Panc1 (cell line): ENCODE measurements at places on chromosomes 16 and 17.

DNA sequence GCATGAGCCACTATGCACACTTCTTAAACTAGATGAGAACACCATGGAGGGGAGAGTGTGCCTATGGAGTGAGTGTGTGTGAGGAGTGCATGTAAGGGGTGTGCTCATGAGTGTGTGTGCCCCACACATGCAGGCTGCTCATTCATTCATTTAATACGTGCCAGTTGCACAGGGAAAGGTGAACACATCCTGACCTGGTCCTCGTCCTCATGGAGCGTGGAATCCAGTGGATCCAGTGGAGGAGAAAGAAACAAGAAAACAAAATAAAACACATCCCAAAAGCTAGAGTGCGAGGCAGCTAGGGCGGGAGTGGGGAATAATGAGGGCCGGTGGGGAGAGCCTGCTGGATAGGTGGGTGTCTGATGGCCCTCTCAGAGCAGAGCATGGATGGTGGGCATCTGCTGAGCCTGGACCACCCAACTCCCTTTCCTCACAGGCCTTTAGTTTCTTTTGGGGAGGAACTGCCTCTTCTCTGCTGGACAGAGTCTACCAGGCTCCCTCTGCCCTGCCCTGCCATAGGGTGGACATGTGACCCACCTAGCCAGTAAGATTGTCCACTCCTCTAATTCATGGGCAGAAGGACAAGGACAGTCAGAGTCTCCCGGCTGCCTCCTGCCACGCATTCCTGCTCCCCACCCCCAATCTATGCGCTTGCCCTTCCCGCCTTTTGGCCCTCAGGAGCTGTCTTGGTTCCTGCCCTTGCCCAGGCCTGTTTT, 204.3 kb downstream of the RAB11FIP4 start:
- H3K27me3 ChIP-seq, result no peaks in the 10 kb centered on the region
- H3K36me3 ChIP-seq, result no peaks in the 10 kb centered on the region
- H3K4me3 ChIP-seq, result no peak overlapping the region
- peak overlapping the region; percentile 83 for H3K27ac ChIP-seq
- DNase-seq, result no peak
- H3K4me1 ChIP-seq, result peaks cover 69% of the 10 kb centered on the region

- no peak overlapping the region for H3K4me3 ChIP-seq
- H3K36me3 ChIP-seq, result no peaks in the 10 kb centered on the region
- no peaks in the 10 kb centered on the region for H3K27me3 ChIP-seq
- peaks cover 47% of the 10 kb centered on the region for H3K4me1 ChIP-seq
- DNase-seq, result no peak
Observed at GRCh38 chr17:81385320-81386111, 9.7 kb upstream of the BAHCC1 start.

DNA sequence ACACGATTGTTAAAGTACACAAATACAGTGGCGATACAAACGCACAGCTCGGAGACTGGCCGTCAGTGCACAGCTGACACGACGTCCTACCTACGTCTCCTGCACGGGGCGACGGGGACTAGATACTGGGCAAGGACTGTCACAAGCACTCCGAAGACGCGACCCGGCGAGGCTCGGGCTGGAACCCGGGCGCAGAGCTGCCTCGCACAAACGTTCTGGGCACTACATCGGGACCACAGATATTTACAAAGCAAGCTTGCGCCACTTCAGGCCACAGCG, 13.8 kb downstream of the SLC16A3 start:
- H3K4me1 ChIP-seq, result peaks cover 89% of the 10 kb centered on the region
- H3K27ac ChIP-seq, result peak overlapping the region; percentile 95
- no peak for DNase-seq
- no peaks in the 10 kb centered on the region; the same call in 1 of the 2 replicates for H3K36me3 ChIP-seq
- H3K27me3 ChIP-seq, result no peaks in the 10 kb centered on the region
- no peak overlapping the region for H3K4me3 ChIP-seq

DNA sequence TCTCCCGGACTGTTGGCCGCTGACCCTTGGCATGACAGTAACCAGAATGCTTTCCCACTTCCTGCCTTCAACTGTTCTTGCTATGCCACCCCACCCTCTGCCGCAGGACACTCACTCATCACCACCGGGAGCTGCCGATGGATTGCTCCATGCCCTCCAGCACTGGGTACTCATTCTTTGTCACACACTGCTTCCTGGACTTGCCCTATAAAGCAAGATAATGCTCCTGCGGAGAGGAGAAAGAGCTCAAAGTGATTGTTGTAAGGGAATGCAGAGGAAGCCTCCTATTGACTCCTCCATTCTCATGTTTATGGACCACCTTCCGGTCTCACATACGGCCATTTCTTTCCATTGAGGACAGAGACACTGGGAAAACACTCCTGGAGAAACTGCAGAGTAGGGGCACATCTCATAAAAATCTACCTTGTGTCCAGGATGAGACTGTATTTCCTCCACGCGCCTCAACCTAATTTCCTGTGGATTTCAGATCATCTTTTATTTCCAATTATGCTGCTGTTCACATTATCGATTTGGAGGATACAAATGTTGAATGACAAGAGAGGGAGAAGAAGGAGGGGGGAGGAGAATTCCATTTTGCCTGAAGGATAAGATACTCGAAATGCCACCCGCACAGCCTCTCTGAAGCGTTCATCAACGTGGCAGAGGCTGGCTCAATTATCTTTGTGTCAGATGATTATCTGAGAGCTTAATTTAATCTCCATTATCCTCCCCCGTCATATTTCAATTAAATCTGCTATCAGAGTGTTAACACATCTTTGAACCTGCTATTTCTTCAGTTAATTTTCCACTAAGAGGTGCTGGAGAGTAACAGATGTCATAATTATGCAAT, 486.1 kb upstream of the SALL1 start:
- H3K4me3 ChIP-seq, result no peak overlapping the region
- H3K36me3 ChIP-seq, result no peaks in the 10 kb centered on the region
- no peak overlapping the region for H3K27ac ChIP-seq
- no peaks in the 10 kb centered on the region for H3K27me3 ChIP-seq

DNA sequence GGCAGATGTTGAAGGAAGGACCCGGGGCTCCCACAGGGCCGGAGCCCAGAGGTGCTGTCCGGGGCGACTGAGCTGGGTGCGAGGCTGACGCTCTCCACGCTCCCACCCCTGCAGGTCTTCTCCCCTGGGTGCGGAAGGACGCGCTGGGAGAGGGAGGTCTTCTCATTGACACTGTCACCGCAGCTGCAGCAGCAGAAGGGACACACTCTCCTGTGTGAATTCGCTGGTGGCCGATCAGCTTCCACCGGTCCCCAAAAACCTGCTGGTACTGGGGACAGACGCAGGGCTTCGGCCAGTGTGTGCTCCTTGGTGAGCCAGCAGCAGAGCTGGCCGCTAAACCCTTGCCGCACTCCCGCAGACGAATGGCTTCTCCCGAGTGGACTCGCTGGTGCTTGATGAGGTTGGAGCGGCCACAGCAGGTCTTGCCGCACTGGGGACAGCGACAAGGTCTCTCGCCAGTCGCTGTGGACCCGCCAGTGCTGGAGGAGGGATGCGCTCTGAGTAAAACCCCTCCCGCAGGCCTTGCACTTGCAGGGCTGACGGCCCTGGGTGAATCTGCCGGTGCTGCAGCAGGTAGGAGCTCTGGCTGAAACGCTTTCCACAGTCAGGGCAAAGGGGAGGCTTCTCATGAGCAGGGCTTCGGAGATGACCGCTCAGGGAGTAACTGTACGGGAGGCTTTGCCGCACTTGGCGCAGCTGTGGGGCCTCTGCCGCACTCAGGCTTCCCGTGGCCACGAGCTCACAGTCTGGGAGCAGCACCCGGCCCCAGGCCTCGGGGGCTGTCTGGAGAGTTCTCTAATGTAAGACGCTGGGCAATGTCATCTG, 6.2 kb downstream of the ZNF843 start:
- no peak overlapping the region for H3K4me3 ChIP-seq
- H3K4me1 ChIP-seq, result no peaks in the 10 kb centered on the region
- H3K36me3 ChIP-seq, result no peaks in the 10 kb centered on the region
- H3K27me3 ChIP-seq, result no peaks in the 10 kb centered on the region
- DNase-seq, result no peak
- no peak overlapping the region for H3K27ac ChIP-seq

DNA sequence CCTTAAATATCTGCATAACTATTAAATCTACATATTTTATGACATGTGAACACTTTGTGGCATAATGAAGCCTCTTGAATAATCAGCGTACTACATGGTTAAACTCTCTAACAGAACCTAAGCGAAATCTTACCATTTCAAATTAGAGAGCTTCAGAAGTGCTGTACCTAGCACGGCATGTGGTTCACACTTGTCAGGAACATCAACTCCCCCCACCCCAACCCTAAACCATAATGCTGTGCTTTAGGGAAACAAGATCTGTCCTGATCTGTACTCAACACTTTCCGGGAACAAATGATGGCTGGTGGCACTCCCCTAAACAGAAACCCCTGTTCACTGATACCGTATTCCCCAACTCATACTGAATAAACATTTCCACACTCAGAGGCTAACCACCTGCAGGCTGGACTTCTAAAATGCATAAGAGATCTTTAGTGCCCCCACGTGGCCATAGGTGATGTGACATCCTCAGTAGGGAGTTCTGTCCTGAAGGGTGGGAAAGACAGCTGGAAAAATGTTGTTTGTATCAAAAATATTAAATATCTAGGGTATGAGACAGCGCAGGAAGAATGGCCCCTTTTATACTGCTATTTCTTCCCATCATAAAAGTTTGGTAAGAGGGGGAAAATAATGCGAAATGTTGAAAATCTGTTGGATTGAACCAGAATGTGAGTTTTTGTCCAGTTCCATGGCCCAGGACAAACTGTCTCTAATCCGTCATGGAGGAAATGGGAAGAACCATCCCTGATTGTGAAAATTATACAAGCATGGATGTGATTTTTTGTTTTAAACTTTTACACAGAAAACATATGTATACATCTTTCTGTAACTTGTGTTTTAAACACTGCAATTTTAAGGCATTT, 88.6 kb downstream of the USP31 start:
- H3K27me3 ChIP-seq, result peaks cover 6% of the 10 kb centered on the region; the same call in 1 of the 2 replicates
- H3K4me3 ChIP-seq, result no peak overlapping the region
- no peak overlapping the region for H3K27ac ChIP-seq
- no peaks in the 10 kb centered on the region for H3K36me3 ChIP-seq
- peaks cover 6% of the 10 kb centered on the region; the same call in 1 of the 2 replicates for H3K4me1 ChIP-seq

- no peaks in the 10 kb centered on the region for H3K27me3 ChIP-seq
- no peak for DNase-seq
- no peaks in the 10 kb centered on the region for H3K4me1 ChIP-seq
- H3K27ac ChIP-seq, result no peak overlapping the region
- no peaks in the 10 kb centered on the region for H3K36me3 ChIP-seq
Observed at GRCh38 chr16:49513040-49513439, 139.4 kb downstream of the C16orf78 start.

DNA sequence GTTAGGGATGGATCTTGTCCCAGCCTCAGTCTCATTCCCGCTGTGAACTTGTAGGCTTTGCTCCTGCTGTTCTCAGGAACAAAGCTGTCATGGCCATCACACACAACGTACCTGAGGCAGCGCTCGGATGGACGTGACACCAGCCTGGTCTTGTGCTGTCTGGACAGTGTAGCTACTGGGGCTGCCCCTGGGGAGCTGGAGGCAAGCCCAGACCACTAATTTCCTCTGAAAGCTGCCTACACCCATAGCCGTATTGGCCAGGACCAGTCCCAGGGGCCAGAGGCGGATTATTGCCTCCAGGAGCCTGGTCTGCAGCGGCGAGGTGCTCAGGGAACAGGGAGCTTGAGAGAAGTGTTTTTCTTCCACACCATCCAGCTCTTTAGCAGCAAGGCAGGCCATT, 11.7 kb downstream of the ZNHIT3 start:
- H3K27me3 ChIP-seq, result no peaks in the 10 kb centered on the region
- no peak overlapping the region for H3K4me3 ChIP-seq
- no peak overlapping the region for H3K27ac ChIP-seq
- no peak for DNase-seq

DNA sequence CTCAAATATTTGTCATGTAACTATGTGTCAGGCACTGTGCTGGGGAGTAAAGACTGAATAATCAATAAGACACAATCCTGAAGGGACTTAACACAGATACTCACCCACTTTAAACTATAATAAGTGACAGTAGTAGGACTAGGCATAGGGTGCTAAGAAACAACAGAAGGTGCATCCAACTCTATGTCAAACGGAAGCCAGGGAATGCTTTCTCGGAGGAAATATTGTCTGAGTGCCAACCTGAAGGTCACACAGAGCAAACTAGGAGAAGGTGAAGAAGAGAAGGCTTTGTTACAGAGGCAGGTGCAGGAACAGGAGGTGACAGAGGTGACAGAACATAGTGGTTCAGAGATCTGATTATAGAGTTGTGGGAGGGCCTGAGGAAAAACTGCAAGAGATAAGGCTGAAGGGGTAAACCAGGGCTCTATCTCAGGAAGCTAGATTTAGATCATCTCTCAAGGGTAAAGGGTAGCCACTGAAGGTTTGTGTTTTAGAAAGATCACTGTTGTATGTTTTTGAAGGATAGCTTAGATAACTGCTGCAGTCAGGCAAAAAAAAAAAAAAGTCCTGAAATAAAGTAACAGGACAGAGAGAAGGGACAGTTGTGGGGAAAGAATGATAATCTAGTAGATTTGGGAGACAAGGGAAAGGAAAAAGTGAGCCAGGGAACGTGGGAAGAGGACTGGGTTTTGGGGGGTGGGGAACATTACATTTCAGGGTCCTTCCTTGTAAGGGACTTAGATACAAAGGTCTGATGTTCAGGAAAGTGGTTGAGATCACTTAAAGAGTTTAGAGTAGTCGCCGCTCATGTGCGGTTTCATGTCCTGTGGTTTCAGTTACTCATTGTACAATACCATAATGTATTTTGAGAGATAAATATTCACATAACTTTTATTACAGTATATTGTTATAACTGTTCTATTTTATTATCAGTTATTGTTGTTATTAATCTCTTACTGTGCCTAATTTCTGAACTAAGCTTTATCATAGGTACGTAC, 85.6 kb upstream of the NETO2 start:
- no peaks in the 10 kb centered on the region for H3K4me1 ChIP-seq
- H3K4me3 ChIP-seq, result no peak overlapping the region
- no peaks in the 10 kb centered on the region; the same call in 1 of the 2 replicates for H3K36me3 ChIP-seq
- DNase-seq, result no peak
